ENCODE measurements at places on chromosomes 12 and 14.

- no peak for DNase-seq
Observed at GRCh38 chr12:76441016-76441415, 92.8 kb upstream of the BBS10 start.

GRCh38 chr12:34294671-34295365 is 272.5 kb downstream of the ALG10 start:
- no peak for DNase-seq

GRCh38 chr12:76679778-76680177 is 84.1 kb upstream of the ZDHHC17 start:
- DNase-seq, result no peak

DNA sequence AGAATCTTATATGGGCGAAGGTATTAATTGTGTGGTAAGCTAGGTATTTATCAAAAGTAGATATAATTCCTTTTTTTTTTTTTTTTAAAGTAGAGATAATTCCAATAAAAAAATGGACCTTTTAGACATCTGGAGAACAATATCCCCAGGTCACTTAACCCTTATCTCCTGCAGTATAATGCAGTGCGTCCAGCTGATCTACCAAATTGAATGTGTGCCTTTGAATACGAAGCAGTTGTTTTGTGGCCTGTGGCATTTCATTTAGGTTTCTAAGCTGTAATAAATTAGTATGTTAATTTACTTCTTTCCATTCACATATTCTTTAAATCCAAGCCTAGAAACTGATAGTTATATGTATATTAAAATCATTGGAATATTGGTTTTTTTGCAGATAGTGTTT is 3.1 kb downstream of the FUT8 start:
- no peak for DNase-seq

DNA sequence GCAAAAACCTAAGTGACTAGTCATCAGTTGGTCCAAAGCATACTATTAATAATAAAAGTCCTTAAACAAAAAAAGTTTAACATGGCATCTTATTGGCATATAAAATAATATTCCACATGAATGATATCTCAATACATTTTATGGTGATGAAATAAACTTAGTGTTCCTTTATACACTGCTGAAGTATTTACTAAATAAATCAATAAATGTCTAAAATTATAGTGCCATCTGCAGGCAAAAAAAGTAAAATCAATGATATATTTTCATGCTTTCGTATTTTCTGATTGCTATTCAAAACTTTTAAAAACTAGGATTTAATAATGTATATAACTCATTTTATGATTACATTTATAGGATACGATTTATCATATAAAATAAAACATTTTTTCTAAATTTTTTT is 30.5 kb downstream of the PUS7L start:
- DNase-seq, result no peak

GRCh38 chr12:103841690-103842584 is 903 bp upstream of the NT5DC3 start:
- no peak for DNase-seq

- DNase-seq, result no peak
Observed at GRCh38 chr12:101455685-101456084, 19.5 kb upstream of the SPIC start.

DNA sequence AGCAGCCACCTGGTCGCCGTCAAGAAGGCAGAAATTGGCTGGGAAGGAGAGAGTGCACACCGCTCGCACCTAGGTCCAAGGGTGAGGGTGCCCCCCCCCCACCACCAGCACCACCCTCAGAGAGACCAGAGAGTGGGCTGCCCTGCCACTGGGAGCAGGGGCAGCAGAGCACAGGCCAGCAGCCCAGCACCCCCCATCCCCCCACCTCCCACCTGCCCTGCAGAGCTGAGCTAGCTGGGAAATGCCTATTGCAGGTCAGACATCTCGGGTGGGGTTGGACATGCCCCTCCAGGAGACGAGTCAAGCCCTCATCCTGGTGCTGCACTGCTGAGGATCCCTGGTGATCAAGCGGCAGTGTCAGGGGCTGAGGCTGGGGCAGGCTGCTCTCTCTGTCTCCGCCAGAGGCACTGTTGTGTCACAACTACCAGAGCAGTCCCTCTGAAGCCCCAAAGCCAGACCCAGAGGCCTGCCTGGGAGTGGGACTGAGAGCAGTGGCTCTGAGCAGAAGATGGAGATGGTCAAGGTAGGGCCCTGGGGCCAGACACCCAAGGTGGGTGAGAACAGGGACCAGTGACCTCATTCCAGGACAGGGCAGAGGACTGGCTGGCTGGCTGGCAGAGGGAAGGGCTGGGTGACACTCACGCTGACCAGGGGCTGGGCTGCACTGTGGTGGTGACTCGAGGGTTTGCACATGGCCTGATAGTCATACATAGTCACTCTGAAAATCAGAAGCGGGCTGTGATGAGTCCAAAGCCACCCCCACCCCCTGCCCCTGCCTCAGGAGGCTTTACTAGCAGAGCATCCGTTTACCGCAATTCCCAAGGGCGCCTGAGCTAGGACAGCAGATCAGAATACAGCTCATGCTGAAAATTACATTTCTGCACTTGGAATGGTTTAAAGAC is 19.7 kb upstream of the LRTM2 start:
- DNase-seq, result no peak

DNA sequence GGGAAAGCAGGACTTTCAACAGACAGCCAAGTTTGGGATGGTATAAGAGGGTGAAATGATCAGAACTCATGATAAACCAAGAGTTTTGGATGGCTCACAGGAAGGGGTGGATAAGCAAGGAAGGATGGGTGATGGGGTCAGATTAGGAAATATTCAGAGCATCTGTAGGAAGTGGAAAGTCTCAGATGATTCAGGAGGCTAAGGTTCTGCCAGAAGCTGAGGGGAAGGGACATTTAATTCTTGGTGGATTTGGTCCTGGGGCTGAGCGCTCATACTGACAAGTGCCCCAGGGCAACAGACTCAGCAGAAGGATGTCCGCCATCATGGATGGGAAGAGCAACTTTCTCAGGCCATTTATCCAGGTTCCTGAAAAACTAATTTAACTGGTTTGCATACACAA is 28.4 kb upstream of the BDKRB2 start:
- no peak for DNase-seq

GRCh38 chr12:10722905-10723746 is at the start of gene YBX3:
Gene YBX3, minus strand, starts transcription at chr12:10723323. Its CDS starts 212 bp downstream, at chr12:10723111.
- no peak for DNase-seq

- no peak for DNase-seq
Observed at GRCh38 chr12:130603396-130603965, 112.6 kb downstream of the RIMBP2 start.

DNA sequence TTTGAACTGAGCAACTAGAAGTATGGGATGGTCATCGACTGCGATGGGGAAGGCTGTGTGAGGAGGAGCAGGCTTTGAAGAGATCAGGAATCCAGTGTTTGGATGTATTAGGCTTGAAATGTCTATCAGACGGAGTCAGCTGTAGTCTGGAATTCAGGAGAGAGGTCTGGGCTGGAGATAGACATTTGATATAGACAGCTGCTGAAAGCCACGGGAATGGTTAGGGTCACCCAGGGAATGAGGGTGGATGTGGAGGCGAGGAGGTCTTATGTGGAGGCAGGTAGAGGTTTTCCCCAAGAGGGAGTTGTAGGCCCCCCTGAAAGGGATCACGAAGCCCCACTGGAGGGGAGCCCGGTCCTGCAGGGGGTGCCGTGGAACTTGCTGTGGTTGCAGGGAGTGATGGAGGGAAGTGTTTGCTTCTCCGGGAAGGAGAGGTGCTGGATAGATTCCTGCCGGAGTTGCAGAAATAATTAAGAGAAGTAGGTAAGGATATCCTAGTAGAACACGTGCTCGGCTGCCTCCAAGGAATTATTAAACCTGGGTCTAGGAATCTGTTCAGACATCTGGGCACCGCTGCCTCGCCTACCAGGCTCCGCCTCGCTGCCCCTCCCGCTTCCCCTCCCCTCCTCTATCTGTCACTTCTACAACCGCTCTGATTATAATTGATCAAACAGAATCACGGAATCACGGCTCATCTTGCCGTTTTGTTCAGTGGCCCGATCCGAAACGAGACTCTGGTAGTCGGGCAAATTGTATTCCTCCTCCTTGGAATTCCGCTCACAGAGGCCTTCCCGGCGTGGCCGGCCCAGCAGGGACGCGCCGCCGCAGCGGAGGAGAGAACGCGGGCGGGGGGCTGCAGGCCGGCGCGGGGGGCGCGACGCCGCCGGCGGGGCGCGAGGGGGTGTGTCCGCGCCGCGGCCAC is 826 bp upstream of the CACNA1C start:
- no peak for DNase-seq

- DNase-seq, result no peak
Observed at GRCh38 chr12:125491553-125491952, 426.3 kb downstream of the AACS start.

- DNase-seq, result no peak
Observed at GRCh38 chr12:91172096-91172495, 10.5 kb downstream of the DCN start.

- no peak for DNase-seq
Observed at GRCh38 chr12:30508205-30508967, 187.3 kb downstream of the IPO8 start.

GRCh38 chr12:67701121-67701520 is 52.6 kb downstream of the DYRK2 start:
- no peak for DNase-seq

DNA sequence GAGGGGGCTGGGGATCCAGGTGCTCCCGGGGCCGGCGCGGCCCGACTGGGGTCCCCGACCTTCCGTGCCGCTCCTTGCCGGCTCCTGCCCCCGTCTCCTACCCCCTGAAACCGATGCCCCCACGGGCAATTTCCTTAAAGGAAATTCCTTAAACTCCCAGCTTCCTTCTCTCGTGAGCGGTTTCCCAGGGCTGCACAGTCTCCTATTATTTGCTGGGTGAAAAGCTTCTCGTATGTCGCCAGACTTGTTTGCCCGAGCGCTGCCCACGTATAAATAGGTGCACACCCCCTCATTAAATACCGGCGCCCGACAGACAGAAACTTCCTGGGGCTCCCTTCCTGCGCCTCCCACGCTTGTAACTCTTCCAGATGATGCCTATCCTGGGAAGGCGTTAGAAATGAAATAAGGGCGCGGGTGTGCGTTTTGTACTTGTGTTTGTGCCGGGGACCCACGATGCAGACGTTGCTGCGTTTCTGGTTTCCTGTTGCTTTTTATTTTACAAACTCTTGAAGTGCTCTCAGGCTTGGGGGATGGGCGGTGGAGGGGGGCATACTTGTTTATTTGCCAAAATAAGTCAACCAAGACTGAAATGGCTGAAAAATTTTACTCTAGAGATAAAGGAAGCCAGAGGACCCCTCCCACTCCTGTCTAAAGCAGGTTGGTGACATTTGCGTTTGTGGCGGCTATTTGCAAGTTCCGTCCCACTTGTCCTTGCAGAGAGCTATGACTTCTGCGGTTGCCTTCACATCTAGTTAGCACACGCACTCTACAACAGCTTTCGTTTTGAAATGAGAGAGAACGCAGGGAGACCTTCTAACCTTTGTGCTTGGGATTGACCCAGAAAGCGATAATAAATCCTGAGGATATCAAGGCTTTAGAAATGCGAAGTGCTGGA is 1.0 kb downstream of the HIP1R start:
- DNase-seq, result peak; percentile 29

GRCh38 chr14:100015251-100015655 is 50.0 kb upstream of the EVL start:
- no peak for DNase-seq

GRCh38 chr14:72883961-72884360 is 9.9 kb downstream of the DPF3 start:
- no peak for DNase-seq

DNA sequence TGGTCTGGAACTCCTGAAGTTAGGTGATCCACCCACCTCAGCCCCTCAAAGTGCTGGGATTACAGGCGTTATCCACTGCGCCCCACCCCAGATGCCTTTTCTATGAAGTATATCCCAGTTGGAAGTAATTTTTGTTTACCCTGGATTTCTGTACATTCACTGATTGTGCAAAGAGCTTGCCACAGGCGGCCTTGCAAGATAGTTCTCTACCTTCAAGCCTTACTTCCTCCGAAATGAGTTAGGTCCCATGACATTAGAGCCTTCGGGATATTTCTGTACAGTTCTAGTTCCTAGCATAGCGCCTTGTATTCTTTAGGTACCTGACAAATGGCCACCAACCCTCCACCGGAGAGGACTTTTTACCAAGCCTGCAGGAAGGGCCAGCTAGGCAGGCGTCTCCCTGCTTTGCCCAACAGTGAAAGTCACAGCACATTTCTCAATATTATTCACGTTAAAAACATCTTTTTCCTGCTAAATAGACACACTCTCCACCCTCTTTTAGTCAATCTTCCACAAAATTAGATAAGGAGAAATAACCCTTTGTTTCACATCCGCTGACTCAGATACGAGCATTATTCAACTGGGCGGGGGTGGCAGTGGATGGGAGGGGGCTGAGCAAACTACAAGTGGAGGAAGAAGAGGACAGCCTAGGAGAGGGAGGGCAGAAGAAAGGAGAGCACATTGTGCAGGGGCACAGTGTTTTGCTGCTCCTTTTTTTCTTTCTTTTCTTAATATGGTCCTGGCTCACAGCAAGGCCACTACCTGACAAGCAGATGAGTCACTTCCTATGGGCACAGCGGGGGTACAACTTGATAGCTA is 40.0 kb upstream of the CAPRIN2 start:
- no peak for DNase-seq

DNA sequence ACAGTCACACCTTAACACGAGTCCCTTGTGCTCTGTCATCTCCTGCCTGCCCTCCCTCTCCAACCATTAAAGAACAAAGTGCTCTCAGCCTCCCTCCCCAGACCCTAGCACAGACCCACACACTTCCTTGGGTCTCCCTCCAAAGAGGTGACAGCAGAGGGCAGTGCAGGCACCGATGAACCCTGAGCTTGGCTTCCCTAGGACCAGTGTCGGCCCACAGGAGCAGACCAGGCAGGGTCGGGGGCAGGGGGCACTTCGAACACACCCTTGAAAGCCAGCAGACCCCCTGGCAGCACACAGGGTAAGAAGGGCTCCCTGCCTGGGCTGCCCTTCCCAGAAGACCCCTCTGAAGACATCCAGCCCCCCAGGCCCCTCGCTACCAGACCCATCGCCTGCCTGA is 7.0 kb downstream of the CDK2AP1 start:
- no peak for DNase-seq
